ENCODE measurements at places on chromosomes 16 and 17.

- no peak for DNase-seq
Measured at GRCh38 chr16:77488652-77489051, 53.8 kb upstream of the ADAMTS18 start.

- peak; percentile 87 for DNase-seq
Measured at GRCh38 chr17:44308320-44308818, at the start of gene RUNDC3A. Gene RUNDC3A, plus strand, starts transcription at chr17:44308601. Its CDS starts 232 bp downstream, at chr17:44308833.

DNA sequence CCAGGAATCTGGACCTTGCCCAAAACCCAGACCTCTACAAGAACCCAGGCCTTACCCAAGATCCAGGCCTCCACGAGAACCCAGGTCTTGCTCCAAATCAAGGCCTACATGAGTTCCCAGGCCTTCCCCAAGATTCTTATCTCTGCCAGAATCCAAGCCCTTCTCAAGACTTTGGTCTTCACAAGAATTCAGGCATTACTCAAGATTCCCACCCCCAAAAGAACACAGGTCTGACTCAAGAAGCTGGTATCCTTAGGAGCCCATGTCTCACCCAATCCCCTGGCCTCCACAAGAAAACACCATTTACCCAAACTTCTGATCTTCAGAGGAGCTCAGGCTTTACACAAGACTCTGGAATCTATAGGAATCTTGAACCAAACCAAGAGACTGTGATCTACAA lies 2.6 kb downstream of the SPEM3 start:
- DNase-seq, result no peak

DNA sequence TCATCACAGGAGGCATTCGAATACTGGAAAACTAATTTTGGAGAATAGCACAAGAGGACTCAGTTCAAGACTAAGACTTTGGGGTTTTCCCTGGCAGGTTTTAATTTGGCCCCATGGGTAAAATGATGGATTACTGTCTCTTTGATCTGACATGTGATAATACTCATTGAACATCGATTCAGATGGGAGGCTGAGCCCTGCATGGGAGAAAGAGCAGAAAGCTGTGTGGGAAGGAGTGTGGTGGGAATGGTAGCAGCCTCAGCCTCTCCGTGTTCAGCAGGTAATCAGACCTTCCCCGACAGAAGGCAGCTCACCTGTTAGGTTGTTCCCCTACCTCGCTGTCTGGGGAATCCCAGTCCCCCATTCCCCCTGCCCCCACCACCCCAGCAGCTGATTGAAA lies 124.7 kb upstream of the TNRC6C start:
- DNase-seq, result no peak

GRCh38 chr17:27461192-27461859 lies 5.1 kb downstream of the KSR1 start:
- DNase-seq, result no peak

DNA sequence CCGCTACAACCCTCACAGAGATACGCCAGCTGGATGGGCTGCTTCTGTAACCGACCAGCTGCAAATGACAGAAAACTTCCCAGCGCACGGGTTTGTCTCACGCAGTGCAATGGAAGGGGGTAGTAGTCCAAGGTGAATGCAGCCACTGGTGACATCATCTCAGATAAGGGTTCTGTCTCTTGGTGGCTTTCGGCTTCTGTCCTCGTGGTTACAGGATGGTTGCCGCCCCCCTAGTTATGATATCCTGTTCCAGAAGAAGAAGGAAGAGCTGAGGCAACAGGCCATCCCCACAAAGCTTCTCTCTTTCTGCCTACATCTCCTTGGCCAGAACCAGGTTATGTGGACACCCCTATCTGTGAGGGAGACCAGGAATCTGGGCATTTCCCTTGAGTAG lies 40.3 kb upstream of the BAHCC1 start:
- DNase-seq, result no peak

DNA sequence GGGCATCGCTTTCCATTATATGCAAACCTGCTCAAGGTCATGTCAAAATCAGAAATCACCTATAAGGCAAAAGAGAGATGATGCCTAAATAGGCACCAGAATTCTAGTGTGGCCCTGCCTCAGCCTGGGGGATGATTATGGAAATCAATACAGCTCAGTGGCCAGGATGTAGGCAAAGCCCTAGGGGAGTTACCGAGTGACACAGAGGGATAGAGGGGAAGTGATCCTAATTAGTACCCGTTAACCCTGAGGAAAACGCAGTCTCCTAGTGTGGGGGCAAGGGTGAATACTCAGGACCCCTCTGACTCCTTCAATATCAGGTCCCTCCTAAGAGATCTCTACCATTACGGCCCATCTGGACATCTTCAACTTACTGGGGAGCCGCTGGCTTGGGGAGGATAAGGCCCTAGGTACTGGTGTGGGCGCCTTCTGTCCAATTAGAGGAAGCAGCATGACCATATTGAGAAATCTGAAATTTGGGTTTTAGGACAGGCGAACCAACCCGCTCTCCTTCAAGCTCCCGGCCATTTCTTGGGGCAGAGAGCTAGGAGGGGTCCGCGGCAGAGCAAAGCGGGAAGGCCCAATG lies 725 bp downstream of the NT5C3B start:
- no peak for DNase-seq

DNA sequence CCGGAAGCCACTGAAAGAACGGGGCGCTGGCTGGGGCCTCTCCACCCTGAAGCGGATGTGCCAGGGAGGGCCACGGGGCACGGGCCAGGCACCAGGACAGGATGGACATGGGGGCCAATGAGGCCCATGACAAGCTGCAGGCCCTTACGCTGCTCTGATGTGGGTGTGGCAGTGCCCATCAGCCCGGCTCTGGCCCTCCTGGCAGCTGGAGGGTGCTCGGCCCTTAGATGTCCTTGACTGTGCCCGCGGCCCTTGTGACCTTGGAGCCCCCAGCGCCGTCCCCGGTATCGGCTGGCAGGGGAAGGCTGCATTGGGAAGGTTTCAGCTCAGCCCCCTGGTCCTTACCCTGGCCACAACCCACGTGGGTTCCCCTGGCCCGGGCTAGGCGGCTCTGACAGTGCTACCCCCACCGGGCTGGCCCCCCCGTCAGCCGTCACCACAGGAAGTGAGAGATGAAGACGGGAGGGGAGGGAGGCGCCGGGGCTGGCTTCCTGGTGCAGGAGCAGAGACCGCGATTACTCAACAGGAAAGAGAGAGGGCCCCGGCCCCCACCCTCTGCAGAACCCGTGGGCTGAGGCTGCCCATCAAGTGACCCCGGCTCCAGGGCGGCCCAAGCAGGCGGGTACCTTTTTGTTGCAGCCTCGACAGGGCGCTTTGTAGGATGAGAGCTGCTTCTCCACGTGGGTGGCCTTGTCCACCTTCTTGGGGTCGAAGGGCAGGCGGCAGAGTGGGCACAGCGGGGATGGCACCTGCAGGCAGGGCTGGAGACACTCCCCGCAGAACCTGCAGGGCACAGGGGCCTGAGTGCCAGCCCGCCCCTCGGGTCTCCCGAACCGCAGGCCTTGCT lies 5.3 kb downstream of the RNF166 start:
- DNase-seq, result peak; percentile 23
